ENCODE measurements at places on chromosomes 11 and 22.

DNA sequence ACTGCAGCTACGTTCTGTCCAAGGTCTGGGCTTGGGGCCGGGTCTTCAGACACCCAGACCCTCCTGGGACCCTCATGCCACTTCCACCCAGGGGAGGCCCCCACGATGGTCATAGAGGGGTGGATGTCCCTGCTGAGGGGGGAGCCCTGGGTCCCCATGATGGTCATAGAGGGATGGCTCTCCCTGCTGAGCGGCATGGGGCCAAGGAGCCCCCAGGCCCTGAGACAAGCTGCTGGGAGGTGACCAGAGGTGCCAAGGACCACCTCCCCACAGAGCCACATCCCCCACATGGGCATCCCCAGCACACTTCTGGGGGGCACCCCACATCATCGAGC is 7.2 kb downstream of the MUC5B start:
- no peak for DNase-seq

- DNase-seq, result no peak
Observed at GRCh38 chr11:11577932-11578911, 43.6 kb downstream of the GALNT18 start.

- peak; percentile 46 for DNase-seq
Observed at GRCh38 chr11:134037046-134037908, 31.6 kb upstream of the JAM3 start.

DNA sequence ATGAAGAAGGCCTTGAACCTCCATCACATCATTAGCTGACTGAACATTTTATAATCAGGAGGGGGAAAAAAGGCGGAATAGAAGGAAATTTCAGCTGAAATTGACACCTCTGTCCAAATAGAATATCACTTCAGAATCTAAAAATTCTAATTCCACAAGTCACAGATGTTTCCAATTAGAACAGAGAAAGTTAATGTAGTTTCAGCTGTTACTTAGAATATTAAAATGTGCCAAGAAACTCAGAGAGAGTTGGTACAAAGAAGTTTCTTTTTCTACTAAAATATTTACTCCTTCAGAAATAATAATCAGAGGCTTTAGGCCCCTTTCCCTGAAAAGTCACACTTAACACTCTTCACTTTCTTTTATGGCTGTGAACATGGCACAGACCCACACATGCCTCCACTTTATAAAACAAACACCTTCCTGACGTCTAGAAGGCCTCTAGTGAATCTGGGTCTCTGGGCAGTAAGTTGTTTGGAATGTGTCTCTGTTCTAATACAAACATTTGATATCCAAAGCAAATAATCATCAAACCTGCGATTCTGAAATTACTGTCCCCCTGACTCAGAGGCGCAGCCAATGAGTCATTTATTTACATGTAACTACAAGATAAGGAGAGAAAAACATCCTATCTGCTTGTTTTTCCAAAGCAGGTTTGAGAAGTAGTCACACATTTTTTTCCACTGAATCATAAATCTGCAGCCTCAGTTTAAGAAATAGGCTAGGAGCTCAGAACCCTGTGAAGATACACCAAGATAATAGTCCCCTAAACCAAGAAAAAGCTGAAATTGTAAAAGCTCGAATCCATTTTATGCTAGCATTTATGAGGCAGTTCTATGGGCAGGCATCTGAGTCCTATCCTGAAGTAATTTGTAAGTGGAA is 148.4 kb downstream of the ME3 start:
- no peak for DNase-seq

- DNase-seq, result no peak
Observed at GRCh38 chr11:130826572-130826971, 89.7 kb downstream of the SNX19 start.

- DNase-seq, result peak; percentile 51
Observed at GRCh38 chr22:20606041-20606783, 98.8 kb downstream of the MED15 start.

GRCh38 chr11:62656796-62657429 is 3.8 kb upstream of the INTS5 start:
- no peak for DNase-seq

DNA sequence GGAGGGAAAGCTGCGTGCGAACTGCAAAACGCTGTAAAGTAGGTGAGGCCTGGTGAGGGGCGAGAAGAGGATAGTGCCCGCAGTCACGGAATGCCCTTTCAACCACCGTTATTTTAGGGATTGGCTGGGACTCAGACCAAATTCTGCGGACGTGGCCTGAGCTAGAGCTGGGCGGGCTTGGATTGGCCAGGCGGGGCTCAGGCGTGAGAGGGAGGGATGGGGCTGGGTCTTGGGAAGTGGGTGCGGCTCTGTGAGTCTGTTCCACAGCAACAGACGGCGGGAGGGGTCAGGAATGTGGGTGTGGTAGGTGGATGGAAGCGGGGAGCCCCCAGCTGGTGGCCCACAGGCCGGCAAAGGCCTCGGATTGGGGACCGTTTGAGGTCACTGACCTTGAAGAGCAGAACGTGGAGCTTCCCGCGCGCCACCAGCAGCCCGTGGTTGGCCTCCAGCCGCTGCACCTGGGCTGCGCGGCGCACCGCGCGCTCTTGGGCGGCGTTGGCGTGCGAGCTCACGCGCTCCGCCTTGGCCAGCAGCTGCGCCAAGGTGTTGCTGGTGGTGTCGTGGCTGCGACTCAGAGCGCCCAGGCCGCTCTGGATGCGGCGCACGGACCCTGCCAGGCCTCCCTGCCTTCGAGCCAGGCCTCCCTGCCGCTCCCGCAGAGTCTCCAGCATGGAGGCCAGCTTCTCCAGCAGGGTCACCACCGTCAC is 444 bp downstream of the CAVIN3 start:
- peak; percentile 18 for DNase-seq

DNA sequence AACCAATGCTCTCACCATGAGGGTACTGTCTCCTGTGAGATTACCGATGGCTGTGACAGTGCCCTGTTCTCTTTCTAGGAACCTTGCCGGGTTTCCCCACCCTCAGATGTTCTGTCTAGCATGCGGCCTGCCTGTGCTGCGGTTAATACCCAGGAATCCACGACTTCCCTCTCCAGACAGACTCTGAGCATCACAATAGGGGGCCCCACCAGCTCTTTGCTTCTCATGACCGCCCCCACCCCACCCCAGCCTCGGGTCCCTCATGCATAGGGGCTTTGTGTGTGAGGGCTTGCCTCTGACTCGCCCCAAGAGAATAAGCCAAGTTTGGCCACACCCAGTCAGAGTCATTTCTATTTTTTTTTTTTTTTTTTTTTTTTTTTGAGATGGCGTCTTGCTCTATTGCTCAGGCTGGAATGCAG is 10.3 kb downstream of the PARVG start:
- no peak for DNase-seq

DNA sequence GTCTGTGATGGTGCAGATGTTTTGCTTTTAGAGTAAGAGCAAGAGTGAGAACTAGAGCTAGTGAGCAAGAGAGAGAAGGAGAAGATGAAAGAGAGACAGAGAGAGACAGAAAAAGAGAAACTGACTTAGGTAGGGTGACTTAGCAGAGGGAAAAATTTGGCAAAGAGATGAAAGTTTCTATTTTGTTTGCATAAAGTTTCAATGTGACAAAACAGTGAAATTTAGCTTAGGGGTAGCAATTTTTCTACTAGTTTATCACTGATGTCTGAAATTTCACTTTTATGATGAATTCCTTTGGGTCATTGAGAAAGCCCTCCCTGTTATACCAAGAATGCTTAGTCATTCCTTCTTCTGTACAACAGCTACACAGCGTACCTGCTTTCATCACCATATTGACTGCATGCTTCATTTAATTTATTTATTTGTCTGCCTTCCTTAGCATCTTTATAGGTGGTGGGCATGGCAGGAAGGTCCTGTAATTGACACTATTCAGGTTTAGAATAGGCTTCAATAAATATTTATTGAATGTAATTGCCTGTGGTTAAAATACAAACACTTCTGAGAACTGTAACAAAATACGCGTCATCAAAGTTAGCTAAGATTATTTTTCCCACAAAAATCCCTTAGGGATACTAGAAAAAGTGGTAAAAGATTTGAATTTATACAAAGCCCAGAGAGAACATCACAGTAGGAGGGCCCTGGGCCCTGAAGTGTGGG is 19.9 kb upstream of the CTSC start:
- no peak for DNase-seq

DNA sequence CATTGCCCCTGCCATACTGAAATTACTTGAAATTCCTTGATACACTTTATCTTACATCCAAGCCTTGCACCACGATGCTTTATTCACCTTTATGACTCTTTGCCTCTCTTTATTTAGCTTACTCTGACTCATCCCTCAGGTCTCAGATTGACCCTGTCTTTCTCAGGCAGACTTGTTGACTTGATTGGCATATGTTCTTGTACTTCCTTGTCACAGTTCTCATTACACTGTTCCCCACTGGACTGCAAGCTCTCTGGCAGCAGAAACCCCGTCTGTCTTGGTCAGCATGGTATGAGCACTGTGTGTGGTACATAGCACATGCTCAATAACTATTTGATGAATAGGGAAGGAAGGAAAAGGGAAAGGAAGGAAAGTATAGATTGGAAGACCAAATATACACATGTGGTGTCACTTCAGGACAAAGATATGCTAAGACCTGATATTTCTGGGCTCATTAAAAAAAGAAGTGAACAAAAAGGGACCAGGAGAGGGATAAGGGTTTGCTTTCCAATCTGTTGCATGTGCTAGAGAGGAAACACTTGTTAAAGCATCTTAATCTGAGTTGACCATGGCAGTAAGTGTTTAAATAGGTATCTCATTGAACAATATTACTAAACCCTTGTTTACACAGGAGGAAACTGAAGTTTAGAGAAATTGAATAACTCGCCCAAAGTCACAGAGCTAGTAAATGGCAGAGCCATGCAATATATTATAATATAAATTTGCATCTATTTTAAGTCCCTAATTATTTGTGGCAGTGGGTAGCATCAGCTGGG is 7.2 kb downstream of the LYVE1 start:
- DNase-seq, result no peak

DNA sequence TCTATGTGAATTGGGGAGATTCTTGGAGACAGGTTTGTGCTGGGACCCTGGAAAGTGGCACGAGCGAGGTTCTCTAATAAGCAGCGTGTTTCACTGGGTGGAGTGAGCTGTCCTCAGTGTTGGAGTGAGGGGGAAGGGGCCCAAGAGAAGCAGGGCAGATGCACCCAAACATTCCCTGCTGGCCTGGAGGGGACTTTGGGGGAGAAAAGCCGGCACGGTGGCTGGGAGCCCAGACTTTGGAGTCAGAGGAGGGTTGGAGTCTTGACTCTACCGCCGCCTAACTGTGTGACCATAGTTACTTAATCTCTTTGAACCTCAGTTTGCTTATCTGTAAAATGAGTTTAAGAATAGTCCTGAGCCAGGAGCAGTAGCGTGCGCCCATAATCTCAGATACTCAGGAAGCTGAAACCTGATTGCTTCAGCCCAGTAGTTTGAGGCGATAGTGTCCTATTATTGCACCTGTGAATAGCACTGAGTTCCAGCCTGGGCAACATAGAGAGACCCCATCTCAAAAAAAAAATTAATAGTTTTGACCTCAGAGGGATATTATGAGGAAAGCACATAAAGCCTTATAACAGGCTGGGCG is 614 bp downstream of the NR1H3 start:
- no peak for DNase-seq

DNA sequence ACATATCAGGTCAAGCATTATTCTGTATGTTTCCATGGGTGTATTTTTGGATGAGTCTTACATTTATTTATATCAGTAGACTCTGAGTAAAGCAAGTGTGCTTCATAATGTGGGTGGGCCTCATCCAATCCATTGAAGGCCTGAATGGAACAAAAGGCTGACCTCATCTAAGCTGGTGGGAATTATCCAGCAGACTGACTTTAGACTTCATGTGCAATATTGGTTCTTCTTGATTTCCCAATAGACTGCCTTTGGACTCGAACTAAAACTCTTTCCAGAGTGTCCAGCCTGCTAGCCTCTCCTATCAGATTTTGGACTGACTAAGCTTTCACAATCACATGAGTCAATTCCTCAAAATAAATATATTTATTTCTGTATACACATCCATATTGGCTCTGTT is 116.2 kb downstream of the KIF18A start:
- DNase-seq, result no peak

- no peak for DNase-seq
Observed at GRCh38 chr11:31711137-31711536, 100.0 kb downstream of the PAX6 start.

GRCh38 chr22:37223965-37224551 is 11.8 kb upstream of the SSTR3 start:
- no peak for DNase-seq

DNA sequence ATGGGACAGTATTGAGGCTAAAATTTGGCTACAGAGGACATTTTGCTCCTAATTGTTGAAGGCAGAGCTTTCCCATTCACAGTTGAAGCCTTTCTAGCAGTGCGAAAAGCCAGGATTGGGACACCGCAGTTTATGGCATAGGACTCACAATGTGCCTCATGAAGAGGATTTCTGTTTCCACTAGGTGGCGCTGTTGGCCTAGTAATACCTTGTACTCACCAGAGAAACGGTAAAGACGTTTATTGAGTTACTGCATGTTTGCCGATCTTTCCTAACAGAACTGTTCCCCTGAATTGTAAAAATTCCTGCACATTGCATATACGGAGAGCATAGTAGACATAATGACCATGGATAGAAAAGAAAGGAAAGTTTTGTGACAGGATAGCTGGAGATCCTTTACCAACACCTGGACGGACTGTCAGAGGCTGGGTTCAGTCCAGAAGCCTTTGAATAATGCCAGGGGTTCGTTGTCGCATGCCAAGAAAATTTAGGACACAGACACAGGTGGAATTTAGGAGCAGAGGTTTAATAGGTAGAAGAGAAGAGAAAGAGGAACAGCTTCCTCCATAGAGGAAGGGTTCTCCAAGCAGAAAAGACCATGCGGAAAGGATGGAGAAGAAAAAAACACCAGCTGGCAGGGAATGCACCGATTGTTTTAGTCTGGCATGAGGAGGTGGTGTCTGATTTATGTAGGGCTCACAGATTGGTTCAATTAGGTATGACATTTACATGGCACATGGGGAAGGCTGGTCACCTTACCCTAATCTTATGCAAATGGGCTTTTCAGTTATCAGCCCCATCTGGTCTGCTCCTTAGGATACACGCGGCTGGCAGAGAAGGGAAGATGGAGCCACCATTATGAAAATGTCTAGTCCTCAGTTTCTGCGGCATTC is 10.8 kb upstream of the OR51D1 start:
- DNase-seq, result peak; percentile 29

GRCh38 chr11:26014456-26015115 is 317.3 kb upstream of the ANO3 start:
- DNase-seq, result no peak

- DNase-seq, result no peak
Observed at GRCh38 chr11:116790167-116791001, 1.3 kb downstream of the APOA5 start.

GRCh38 chr22:39820256-39820655 is 73.3 kb downstream of the ENTHD1 start:
- DNase-seq, result no peak
